CD4-positive, alpha-beta T cell treated with Interleukin-15 for 4 hours (primary cell): ENCODE measurements at places on chromosomes 5 and 9.
A peak's percentile ranks its signal among the peaks of the same experiment; 100 is the strongest.

DNA sequence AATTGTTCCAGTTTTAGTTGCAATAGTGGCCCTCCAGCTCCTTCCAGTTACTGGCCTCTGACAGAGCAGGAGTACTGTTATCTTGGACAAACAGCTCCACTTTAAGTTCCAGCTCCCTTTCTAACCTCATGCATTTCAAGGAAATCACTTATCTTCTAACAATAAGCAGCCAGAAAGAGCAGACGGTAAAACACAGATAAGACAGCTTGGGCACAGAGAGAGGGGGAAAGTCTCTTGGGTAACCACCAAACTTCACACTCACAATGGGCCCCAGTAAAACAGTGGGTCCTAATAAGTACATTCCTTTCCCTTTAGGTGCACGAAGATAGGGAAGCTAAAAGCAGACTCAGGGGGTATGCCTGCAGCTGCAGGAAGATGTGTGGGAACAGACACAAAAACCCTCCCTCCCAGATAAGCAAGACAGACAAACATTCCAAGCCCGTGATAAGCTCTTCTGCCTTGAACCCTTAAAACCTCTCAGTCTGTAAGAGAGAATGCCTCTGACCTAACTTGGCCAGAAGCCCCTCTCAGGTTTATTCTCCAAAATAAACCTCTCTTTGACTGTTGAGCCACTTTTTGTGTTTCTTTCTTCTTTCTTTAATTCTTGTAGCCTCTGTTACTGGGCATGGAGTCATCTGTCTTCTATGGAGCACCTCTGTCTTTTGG lies 30.8 kb downstream of the OR1J1 start:
- no peak for DNase-seq

- DNase-seq = no peak
Measured at GRCh38 chr9:2158766-2159430, 143.8 kb downstream of the SMARCA2 start.

- no peak for DNase-seq
Measured at GRCh38 chr5:30600892-30601291, 592.6 kb upstream of the CDH6 start.

DNA sequence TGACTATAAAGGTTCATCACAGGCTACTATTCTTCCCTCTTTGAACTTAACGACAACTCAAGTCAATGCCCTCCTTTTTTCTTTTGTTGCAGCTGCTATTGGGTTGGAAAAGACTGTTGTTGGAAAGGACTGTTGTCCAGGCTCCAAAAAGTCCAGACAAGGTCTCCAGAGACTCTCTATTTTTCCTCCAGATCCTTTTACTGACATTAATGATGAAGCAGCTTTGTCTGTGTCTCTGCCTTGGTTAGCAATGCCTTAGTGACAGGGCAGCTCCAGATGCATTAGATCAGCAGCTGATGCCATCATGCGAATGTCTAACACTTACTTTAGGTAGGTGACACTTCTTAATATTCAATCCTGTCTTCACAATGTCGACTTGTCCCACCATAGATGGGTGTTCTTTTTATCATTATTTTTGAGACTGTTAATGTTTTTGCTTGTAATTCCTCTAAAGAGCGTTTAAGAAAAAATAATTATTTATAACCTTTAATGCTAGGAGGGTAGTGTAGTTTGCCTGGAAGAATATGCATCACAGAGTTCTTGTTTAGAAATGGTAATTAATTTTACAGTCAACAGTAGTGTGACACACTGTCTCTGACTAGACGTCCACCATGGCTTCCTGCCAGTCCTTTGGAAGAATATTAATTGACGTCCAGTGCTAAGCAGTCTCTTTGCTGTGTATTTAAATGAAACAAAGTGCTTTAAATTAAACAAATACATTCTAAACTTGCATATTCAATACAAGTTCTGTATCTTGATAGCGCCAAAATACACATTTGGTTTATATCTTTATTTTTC lies 492.2 kb downstream of the NR2F1-AS1 start:
- DNase-seq = no peak

DNA sequence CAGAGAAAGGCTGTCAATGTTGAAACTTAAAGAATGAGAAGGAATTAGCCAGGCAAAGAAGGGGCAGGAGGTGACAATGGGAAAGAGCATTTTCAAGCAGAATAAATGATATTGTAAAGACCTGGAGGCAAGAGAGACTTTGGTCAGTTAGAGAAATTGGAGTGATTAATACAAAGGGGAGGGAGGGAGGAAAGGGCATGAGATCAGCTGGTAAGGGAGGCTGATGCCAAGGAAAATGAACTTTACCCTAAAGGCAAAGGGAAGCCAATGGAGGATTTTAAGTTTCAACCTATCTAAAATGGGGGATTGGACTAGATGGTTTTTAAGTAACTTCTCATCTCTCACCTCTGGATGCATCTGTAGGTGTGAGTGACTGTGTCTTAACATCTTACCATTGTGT lies 23.3 kb downstream of the C5 start:
- no peak for DNase-seq

GRCh38 chr5:125331987-125332598 lies 585.7 kb upstream of the ZNF608 start:
- no peak for DNase-seq

DNA sequence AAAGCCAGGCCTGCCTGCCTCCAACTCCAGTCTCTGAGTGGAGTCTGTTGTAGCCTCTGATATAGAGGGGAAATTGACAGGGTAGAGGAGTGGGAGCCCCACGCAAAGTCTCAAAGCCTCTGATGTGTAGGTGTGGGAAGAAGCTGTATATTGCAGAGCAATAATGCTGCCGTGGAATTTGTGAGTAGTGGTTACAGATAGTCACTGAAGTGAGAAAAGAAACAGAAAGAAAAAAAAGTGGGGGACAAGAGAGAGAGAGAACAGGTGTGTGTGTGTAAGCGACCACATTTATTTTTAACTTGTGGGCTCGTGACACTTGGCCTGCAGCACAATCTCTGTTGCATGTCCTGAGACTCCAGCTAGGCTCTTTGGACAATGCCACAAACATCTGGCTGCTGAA lies 227.8 kb downstream of the NSG2 start:
- DNase-seq = no peak

DNA sequence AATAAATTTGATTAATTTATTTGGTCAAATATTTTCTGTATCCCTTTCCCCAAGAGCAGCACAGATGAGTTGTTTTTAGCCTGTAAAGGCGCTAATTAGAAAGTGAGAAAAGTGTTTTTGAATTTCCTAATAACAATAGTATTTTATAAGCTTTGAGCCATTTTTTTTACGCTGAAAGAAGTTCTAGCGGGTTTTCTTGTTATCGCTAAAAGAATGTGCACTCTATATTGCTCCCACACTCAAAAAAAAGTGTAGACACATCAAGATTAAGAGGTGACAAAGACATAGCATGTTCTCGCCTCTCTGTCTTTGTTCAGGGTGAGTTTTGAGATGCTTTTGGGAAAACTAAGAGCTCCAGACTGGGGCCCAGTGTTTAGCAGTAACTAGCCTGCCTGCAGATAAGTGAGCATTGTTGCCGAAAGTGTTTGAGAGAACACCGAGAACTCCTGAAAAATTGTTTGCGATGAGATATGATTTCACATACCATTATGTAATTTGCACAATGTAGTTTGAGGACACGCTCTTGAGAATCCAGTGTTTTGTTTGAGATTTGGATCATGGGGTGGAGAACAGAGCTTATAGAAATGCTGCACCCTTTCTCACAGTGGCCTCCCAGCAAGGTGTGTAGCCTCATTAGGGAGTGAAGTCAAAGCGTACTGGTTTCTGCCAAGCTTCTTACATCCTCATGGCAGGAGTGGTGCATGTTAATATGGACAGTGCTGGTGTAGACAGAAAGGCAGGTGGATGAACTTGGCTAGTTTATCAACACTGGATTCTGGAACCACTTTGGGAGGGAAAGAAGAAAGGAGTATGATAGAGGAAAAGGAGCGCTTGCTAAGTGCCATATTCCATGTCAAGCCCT lies 1.5 kb downstream of the F2R start:
- DNase-seq = no peak

DNA sequence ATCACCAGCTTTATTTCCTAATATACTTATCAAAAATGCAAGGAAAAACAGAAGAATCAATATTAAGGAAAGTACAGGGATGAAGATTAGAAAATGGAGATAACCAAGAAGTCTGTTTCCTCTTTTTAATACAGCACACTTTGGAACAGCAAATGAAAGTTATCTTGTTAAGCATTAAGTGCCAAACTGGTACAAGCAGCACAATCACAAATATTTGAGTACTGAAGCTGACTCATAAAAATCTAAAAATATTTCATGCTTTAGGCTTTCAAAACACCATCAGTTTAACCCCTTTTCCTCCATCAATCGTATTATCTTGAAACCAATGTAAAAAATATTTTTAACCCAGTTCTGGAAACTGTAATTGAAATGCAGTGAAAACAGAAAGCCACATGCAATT lies 2.7 kb downstream of the FBXW11 start:
- DNase-seq = no peak

DNA sequence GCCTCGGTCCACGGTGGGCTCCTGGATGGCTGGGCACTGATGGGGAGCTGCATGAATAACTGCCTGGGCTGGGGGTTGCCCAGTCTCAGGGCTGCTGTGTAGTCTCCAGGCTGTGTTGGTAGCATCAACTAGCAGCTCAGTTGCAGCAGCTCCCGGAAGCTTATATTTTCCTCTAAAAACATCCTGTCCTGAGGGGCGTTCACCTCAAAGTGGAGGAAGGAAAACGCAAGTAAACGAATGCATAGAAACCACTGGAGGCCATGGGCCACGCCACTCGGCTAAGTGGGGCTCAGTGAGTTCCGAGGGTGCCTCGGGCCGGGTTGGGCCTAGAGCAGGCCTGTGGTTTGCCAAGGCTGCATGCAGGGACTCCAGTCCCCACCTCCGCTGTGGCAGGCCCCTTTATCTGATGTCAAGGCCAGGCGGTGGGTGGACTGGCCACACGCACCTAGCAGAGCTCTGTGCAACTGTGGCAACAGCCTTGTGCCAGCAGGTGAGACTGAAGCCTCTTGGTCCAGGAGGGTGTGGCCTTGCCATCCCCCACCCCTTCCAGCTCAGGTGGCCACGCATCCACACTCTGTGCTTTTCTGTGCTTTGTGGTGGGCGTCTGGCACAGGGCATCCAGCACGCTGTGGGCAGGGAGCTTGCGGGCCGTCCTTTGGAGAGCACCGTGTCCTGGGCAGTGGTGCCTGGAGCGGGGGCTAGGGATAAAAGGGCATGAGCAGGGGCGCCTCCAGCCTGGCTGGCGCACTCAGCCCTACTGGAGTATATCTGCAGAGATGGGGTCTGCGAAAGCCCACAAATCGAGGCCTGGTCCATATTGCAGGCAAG lies 15.1 kb downstream of the TCF7 start:
- DNase-seq = peak; percentile 42

DNA sequence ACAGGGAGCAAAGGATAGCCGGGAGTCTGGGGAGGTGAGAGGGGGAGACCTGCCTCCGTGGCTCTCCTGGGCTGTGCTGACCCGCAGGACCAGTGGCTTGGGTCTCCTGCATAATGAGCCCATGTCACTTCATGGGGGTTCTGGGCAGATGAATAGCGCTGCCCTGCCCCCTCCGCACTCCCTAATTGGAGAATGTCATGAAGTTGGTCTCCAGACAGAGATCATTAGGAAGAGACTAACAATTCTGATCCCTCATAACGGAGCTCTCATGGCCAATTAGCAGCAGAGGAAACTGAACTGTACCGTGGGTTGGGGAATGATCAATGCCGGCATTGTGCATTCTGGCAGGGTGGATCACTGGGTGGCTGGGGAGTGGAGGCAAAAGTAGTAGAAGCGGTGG lies 186.1 kb downstream of the FSTL4 start:
- DNase-seq = no peak

DNA sequence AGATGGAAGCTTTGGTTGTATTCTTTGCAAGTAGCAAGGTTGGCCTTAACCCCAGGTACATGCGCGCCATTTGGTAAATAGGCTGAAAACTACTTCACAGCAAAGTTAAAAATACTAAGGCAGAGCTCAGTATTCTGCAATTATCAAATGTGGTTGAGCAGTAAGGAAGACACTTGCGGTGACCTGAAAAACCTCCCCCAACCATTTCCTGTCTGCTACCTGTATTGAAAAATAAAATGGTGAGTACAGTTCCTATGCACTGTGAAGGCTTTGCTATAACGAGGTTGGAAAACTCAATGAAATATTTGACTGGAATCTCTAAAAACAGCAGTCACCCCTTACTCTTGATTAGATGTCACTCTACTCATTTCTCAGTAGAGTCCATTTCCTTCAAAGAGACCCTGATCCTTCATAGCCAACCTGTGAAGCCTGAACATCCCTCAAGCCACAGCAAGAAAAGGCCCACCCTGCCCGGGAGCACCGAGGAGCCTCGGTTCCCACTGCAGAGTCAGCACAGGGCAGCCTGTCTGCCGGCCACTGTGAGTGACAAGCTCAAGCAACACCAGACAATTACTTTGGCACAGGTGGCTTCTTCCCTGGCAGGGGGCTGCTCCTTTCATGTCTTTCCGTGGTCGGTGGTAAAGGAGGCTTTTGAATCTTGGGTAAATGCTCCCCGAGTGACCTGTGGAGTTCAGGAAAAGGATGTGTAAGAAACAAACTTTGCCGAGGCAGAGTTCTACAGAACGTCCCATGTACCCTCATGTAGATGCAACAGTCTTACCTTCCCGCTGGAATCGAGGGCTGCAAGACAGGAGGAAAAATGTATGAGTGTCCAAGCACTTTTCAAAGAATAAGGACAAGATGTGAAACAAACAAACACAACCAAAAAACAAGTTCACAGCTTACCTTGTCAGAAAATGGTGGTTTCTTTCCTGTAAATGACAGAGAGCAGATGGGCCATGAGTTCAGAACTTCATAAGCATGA lies 29.6 kb downstream of the C5orf58 start:
- DNase-seq = peak; percentile 65

- DNase-seq = no peak
Measured at GRCh38 chr5:94366811-94367210, 251.6 kb downstream of the KIAA0825 start.

DNA sequence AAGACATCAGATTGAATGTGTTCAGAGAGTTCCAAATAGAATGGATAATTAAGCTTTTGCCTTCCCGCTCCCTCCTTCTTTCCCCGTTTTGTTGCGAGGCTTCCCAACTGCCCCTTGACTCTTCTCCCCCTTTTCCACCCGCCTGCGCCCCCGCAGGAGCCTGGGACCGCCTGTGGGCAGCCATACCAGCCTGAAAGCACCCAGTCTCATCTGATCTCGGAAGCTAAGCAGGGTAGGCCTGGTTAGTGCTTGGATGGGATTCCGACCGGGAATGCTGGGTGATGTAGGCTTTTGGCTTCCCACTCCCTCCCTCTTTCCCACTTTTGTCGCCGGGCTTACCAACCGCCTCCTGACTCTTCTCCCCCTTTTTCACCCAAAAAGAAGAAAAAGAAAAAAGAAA lies 6.8 kb upstream of the HSD17B4 start:
- DNase-seq = no peak

GRCh38 chr9:24582146-24583126 lies 36.7 kb upstream of the IZUMO3 start:
- no peak for DNase-seq

- DNase-seq = no peak
Measured at GRCh38 chr9:20398536-20399338, 223.6 kb downstream of the MLLT3 start.

DNA sequence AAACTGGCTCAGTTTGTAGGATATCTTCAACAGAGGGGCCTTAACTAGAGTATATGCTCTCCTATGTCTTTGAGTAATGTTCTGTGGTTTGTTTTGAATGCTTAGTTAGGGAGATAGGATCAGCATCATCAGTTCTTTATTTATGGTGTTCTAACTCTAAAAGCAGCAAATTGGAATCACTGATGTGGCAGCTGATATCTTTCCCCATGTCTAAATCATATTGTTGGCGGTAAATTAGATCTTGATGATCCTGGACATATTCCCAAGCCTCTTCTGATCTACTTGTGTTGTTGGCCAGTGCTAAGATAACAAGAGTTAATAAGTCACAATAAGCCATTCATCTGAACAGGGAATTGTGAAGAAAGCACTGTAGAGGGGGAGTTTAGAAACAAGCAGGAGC lies 332.4 kb upstream of the DAB2 start:
- DNase-seq = no peak
